Melanocyte of skin (primary cell): ENCODE measurements at places on chromosomes 11 and 22. TPM values are rescaled to one million over a fixed set of nuclear protein-coding genes. Genes with fewer than 3 reads are reported as not detected.

CLMP gene
- total RNA-seq, result 5.9 and 8.0 TPM in 2 replicates

CRYBB1 gene
- not detected in 2 replicates for total RNA-seq

CEP126 gene
- total RNA-seq, result 0.62 and 0.67 TPM in 2 replicates

QSER1 gene
- 26.0 and 40.1 TPM in 2 replicates for total RNA-seq

ARAP1 gene
- 41.0 and 64.7 TPM in 2 replicates for total RNA-seq

SLC25A18 gene
- under 0.01 and 1.1 TPM in 2 replicates for total RNA-seq

F2 gene
- total RNA-seq, result not detected in 2 replicates

SYT13 gene
- under 0.01 TPM in 1 of 2 replicates, not detected in the other for total RNA-seq

NAP1L4 gene
- total RNA-seq, result 68.1 and 121 TPM in 2 replicates

TCN1 gene
- total RNA-seq, result 8.7 and 31.3 TPM in 2 replicates

OR51E1 gene
- not detected in 2 replicates for total RNA-seq

KCNE3 gene
- total RNA-seq, result 1.3 and 1.9 TPM in 2 replicates

SHISA8 gene
- total RNA-seq, result not detected in 2 replicates

CPT1B gene
- 13.1 and 15.5 TPM in 2 replicates for total RNA-seq

DTX4 gene
- total RNA-seq, result 9.8 and 26.2 TPM in 2 replicates

SLC7A4 gene
- 2.9 and 4.3 TPM in 2 replicates for total RNA-seq

SPDYC gene
- total RNA-seq, result not detected in 2 replicates

CNTN5 gene
- total RNA-seq, result not detected in 2 replicates

TRIM29 gene
- not detected in 2 replicates for total RNA-seq

MIOX gene
- not detected in 2 replicates for total RNA-seq

KCNQ1 gene
- not detected in 2 replicates for total RNA-seq

CABP7 gene
- under 0.01 TPM in 1 of 2 replicates, not detected in the other for total RNA-seq
